ENCODE measurements at places on chromosomes 5 and 9.

DNA sequence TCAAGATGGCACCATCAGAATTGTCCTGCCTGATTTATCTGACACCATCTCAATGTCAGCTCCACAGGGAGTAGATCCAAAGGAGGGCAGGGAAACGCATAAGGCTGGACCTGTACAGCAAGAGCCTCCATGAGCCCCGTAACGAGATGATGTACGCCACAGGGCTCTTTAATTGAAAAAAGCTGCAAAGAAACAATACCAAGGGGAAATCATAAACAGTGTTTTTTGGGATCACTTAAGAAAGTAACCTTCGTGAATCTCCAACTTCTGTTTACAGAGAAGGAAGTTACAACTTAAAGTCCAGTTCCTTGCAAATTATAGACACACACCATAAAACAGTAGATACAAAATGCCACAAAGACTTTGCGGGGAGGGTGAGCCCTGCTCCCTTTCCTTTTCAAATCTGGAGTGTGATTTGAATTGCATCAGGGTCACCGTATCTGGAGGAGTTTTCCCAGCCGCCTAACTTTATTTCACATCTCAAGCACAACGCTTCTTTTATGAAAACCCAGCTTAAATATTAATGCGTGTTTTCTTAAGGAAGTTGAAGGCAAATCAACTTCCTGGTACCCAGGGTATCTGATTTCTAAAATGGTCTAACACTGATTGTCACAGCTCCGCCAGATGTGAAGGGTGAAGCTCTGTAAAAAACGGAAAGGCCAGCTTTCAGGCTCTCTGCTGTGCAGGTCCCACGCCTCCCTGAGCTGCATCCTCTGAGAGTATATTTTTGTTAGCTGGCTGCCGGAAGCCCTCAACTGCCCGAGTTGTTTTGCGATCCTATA lies 88.9 kb downstream of the EBF1 start:
- H3K27ac ChIP-seq, result peak overlapping the region; percentile 38
- H3K4me3 ChIP-seq, result no peak overlapping the region
- H3K27me3 ChIP-seq, result no peaks in the 10 kb centered on the region
- no peaks in the 10 kb centered on the region for H3K36me3 ChIP-seq
- H3K4me1 ChIP-seq, result no peaks in the 10 kb centered on the region

GRCh38 chr5:142186857-142187594 lies 78.4 kb downstream of the NDFIP1 start:
- H3K4me1 ChIP-seq, result no peaks in the 10 kb centered on the region
- H3K27ac ChIP-seq, result no peak overlapping the region
- H3K4me3 ChIP-seq, result no peak overlapping the region
- no peaks in the 10 kb centered on the region for H3K27me3 ChIP-seq

DNA sequence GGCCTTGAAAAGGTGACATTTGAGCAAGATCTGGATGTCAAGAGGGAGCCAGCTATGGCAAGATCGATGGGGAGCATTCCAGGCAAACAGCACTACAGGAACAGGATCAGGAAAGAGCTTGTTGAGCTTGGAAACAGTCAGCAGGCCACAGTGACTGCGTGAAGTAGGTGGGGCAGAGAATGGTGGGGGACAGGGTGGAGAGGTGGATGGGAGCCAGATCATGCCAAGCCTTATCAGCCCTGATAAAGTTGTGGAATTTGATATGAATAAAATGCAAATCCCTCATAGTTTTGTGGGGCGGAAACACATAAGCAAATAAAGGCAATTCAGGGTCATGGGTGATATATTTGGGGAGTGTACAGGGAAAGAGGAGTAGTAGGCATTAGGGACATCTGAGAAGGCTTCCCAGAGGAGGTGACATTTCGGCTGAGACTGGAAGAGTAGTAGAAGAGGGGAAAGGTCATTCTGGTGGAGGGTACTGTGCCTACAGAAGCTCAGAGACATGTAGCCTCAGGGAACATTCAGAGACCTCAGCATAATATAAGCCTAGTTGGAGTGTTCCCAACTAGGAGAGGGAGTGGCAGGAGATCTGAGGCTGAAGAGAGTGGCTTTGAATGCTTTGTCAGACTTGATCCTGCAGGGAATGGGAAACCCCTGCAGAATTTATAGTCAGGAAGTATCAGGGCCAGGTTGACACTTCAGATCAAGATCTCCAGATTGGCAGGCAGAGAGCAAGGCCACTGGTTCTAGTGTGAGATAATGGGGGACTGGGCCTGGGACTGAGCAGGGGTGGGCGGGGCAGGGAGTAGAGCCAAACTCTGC lies 9.7 kb upstream of the CYSTM1 start:
- H3K4me1 ChIP-seq, result no peaks in the 10 kb centered on the region
- peak overlapping the region; percentile 20 for H3K27ac ChIP-seq
- H3K4me3 ChIP-seq, result no peak overlapping the region
- no peaks in the 10 kb centered on the region for H3K27me3 ChIP-seq

GRCh38 chr5:2833556-2833955 lies 82.1 kb upstream of the IRX2 start:
- no peaks in the 10 kb centered on the region for H3K36me3 ChIP-seq
- no peaks in the 10 kb centered on the region for H3K4me1 ChIP-seq
- DNase-seq, result peak; percentile 15
- peaks cover 3% of the 10 kb centered on the region for H3K27me3 ChIP-seq
- H3K27ac ChIP-seq, result no peak overlapping the region
- H3K4me3 ChIP-seq, result no peak overlapping the region

DNA sequence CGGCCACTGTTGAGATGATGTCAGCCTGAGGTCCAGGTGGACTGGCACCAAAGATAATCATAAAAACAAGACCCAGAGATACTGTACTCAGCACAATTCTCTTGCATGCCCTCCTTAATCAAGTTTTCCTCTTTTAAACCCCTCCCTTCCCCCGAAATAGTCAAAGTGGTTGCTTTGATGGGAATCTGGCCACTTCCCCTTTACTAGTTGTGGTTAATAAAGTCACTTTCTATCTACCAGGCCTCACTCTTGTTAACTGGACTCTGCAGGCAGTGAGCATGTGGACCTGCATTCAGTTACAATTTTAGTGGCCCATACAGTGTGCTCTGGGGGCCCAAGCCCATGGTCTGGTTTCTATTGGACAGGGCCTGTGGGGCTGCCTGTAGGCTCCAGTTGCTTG lies 17.5 kb downstream of the FBP2 start:
- H3K4me1 ChIP-seq, result peaks cover 9% of the 10 kb centered on the region
- DNase-seq, result no peak
- no peaks in the 10 kb centered on the region for H3K36me3 ChIP-seq
- H3K27ac ChIP-seq, result no peak overlapping the region
- H3K27me3 ChIP-seq, result no peaks in the 10 kb centered on the region
- H3K4me3 ChIP-seq, result no peak overlapping the region
